ENCODE measurements at places on chromosomes 1 and 21.

- DNase-seq = no peak
Measured at GRCh38 chr1:24182061-24182460, 5.0 kb downstream of the IFNLR1 start.

DNA sequence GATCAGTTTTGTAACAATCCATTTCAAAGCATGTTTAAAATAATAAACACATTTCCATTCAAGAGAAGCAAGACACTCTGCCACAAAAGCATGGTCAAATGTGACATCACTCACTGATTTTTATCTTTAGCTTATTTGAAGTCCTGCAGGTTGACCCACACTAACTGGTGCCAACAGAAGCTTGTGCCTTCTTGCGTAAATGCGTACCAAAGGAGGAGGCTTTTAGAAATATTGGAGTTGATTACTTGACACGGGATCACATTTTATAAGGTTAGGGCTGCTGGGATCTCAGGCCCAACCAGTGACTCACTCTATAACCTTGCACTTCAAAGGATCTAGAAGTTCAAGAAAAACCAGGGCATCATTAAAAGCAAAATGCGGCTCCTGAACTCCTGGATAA, 203.6 kb downstream of the PCP4 start:
- no peak for DNase-seq

- DNase-seq = no peak
Measured at GRCh38 chr1:55876276-55877060, 661.3 kb upstream of the USP24 start.

- DNase-seq = no peak
Measured at GRCh38 chr1:151939141-151939540, 29.8 kb upstream of the THEM4 start.

DNA sequence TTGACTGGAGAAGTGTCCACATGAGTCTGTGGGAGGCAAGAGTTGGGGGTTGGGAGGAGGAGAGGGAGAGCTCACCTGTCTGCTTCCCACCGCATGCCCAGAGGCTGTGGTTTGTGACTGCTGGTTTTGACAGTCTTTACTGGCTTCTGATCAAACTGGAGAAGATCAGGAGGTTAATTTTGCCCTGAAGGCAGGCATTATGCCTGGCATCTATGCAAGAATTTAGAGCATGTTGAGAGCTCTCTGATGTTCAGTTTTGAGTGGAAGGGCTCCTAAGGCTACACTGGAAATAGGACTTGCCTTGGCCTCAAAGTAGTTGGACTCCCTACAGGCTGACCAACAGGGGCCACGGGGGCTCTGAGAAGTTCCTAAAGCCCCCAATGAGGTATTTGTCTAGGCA, 101.6 kb downstream of the TLR5 start:
- peak; percentile 53 for DNase-seq

- DNase-seq = no peak
Measured at GRCh38 chr1:66699213-66699612, 53.0 kb upstream of the DYNLT5 start.

DNA sequence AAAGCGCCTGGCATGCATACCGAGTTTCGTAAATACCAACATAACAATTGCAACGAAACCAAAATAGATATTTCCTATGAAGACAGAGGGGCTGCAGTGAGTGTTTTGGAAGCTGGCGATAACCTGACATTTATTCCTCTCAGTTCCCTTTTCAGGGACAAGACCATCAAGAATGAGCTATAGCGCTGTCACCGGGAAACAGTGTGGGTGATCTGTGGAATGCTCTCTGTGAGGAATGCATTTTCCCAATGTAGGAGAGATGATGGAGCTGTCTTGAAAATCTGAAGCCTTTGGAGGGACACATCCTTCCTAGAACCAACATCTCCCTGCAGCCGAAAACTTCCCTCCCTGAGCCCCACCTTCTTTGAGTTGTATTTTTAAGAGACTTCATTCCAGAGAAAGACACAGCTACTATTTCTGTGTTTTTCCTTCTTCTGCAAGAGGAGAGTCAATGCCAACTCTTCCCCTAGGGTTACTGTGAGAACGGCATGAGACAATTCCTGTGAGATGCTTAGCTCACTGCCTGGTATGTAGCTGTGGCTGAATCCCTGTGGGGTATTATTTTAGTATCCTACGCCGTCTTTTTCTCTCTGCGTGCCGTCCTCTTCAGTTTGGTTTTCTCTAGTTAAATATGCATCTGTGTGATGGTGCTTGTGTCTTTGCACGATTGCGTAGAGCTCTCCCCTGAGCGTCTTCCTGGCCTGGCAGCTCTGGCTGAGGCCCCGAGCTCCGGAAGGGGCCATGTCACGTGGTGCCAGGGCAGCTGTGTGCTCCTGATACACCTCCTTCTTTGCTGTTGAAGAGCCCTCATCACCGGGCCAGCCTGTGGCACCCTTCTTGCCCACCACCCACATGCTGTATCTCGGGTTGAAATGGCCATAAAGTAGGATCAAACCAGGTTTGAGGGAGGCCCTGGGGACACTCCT, 45.2 kb downstream of the AJAP1 start:
- DNase-seq = no peak

DNA sequence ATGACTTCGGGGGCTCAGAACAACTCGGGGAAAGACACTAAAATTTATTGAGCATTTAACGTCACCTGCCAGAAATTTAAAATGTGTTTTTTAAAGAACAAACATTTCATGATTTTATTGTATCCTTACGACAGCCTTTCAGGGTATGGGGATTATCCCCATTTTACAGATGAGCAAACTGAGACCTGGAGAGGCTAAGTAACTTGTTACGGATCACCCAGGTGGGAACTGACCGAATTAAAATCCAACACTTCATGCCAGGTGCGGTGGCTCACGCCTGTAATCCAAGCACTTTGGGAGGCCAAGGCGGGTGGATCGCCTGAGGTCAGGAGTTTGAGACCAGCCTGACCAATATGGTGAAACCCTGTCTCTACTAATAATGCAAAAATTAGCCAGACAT, 50.9 kb downstream of the DISC1 start:
- DNase-seq = no peak

DNA sequence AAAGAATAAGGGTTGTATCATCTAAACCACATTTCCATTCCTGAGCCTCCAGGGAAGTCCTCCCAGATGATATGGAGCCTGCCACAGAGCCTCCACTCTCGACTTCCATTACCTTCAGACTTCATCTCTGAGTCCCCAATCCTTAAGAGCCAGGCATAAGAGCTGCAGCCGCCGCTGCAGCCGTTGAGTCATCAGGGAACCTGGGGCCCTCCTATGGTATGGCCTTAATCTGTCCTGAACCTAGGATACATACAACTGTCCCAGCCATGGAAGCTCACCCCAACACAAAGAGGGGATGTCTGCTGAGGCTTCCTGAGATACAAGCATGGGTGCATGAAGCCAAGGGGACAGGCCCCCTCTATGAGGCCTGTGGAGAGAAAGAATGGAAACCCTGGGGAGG, 16.3 kb downstream of the TAL1 start:
- DNase-seq = no peak

- DNase-seq = no peak
Measured at GRCh38 chr1:198647055-198647454, 8.2 kb downstream of the PTPRC start.
